Right renal cortex interstitium (tissue), 3 donors: ENCODE measurements at places on chromosomes 5 and 9.

DNA sequence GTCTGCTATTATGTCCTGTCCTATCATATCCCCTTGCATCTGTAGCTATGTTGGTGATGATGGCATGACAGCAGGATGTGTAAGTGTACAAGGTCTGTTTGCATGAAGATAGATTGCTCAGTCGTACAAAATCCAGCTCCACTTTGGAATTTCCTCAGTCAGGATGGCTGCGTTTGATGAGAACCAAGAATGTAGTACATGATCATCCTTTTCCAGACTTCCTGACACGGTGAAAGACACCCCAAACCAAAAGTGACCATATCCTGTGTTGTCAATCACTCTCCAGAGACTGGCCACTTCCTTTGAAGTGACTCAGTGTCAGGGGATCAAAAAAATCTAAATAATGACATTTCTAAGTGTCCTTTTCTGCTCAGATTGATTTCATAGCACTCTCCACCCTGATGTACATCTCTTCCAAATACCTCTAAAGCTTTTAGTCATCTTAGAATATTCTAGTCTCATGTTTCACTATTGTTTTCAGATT, 213.4 kb downstream of the PLK2 start:
- no peak for DNase-seq

GRCh38 chr9:115466756-115467155, 348.8 kb upstream of the TNC start:
- DNase-seq = no peak

DNA sequence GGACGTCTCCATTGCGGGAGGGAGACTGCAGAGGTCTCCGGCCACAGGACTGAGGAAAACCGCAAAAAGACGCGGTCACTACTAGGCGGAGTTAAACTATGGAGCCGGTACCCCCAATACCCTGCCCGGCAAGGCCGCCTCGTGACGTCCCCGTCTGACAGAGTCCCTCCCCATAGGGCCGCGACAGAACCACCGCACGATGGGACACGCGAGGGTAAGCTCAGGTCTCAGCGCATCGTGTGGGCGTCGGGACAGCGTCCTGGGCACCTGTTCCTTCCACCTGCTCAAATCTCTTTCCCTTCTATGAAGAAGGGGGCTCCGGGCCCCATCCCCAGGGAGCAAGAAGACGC, 35.2 kb upstream of the GLDC start:
- DNase-seq = no peak

- DNase-seq = no peak
These were observed 460.8 kb upstream of the SMARCA2 start for GRCh38 chr9:1554081-1555035.

DNA sequence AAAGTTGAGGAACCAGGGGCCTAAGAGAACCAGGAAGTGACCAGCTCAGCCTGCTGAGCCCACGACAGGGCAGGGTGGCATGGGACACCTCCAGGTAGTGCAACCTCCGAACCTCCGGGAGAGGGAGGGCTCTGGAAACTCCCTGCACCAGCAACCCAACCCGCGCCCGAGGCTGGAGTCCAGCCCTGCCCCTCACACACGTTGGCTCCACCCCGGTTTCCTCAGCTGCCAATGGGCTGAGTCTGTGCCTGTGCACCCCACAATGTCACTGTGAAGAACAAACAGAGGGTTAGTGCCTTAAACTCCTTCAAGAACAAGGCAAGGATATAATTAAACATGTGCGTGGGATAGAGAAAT, 17.0 kb upstream of the UNC5A start:
- DNase-seq = no peak

- no peak for DNase-seq
These were observed 2.8 kb downstream of the ADGRD2 start for GRCh38 chr9:124452841-124453585.

DNA sequence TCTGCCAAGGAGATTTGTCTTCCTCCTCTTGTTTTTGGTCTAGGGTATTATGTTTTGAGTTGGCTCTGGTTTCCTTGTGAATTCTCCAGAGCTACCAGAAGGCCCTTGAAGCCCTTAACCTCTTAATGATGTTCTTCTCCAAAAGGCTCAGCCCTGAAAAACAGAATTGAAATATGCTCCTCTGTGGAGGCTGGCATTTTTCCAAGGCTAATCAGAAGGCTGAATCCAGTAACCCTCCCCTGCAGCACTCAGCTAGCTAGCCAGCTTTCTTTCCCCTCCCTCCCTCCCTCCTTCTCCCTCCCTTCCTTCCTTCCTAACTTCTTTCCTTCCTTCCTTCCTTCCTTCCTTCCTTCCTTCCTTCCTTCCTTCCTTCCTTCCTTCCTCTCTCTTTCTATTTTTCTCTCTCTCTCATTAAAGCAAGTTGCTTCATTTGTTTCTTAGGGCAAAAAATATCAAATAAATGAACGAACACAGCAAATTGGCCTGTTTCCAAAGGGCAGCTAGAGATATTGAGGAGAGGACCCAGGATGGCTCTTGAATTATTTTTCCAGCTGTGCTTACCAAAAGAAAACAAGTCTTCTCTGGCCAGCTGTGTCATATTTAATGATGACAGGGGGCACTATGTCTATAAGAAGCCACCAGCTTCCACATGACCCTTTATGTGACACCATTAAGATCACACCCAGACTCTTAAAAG, 38.7 kb downstream of the JAKMIP2 start:
- DNase-seq = peak; percentile 24

DNA sequence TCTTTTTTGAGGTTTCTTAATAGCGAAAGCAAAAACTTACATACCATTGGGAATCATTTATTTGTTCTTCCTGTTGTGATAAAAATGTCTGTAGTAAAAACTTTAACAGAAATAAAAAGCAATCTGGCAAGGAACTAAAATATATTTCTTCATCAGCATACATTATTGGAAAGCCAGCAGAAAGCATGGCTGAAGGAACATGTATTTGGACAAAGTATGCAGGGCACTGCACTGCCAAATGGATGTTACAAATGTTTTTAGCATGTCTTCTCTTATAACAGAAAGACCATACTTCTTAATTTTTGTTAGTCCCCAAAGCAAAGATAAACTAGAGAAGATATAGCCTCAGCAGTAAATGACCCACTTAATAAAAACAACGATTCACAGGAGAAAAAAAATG, 80.5 kb downstream of the SMIM15 start:
- DNase-seq = no peak

GRCh38 chr5:63820577-63820976, 141.7 kb downstream of the HTR1A start:
- no peak for DNase-seq

GRCh38 chr9:95462249-95463147, 54.3 kb downstream of the PTCH1 start:
- peak; percentile 62 for DNase-seq

DNA sequence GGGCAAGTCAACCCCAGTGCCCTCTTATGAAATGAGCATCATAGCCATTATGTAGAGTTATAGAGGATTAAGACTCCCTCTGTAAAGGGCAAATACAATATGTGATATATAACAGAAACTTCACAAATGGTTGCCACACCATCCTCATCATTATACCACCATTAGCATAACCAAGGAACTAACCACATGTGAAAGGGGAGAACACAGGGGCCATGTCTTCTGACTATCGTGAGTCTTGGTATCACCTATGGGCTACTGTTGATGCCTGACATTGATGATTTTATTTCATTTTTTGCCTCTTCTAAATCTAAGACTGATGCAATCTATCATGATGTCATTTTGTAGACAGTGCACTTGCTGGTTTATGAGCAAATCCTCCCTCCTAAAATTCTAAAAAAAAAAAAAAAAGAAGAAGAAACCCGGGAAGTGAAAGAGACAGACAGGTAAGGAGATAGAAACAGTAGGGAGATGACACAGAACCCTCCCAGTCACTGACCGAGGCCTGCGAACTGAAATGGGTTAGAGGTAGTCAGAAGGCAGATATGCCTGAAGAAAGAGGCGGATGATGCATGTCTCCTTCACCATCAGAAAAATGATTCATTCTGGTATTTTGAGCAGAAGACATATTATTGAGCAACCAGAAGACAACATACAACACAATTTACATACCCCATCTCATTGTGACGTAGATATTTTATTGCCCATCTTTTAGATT, 266.0 kb downstream of the DMAC1 start:
- DNase-seq = no peak

DNA sequence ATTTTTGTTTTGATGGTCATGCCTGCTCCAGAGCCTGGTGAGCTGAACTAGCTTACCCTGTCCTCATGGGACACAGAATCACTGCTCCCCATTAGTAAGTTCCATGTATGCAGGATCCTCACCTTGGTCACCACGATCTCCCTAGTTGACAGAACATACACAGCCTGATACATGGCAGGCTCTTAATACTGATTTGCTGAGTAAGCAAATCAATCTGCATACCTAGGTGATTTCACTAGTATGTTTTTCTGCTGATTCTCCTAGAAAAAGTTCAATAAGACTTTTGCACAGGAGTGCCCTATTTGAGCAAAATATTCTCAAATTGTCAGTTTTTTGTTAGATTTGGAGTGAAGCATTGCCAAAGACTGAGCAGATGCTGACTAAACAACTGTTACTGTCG, 113.7 kb downstream of the ACER2 start:
- DNase-seq = no peak

- no peak for DNase-seq
These were observed 499.1 kb downstream of the DMAC1 start for GRCh38 chr9:7300484-7300883.

GRCh38 chr9:6232336-6232945, 16.8 kb downstream of the IL33 start:
- no peak for DNase-seq

DNA sequence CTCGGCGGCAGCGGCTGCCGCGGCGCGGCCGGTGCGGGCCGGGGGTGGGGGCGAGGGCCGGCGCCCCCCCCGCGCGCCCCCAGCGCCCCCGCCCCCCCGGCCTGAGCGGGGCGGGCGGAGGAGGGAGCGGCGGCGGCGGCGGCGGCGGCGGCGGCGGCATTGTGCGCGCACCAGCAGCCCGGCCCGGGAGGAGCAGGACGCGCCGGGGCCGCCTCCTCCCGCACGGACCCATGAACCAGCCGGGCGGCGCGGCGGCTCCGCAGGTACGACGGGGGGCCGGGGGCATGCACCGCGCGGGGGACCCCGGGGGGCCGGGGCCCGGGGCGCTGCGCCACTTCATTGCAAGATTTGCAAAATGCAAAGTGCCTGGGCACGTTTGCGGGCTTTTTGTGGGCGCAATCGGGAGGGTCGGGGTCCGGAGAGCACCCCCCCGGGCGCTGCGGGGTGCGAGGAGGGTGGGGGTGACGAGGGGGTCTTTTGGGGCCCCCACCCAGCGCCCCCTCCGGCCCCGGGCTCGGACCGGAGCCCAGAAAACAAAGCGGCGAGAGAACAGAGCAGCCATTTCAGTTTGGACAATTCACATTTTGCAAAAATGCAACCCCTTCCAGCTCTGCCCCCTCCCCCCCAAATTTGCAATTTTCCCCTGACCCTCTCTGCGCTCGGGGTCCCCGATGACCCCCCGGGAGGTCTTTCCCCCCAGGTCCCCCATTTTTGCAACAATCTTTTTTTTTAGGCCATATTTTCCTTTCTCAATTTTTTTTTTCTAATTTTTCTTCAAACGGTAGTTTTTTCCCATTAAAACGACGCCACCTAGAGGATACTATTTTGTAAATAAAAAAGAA, at the start of gene ZNF618:
TSS of gene ZNF618 (plus strand) at position 159 of the 842 bp plus-strand sequence. CDS start at position 231, 72 bp downstream.
- DNase-seq = no peak

DNA sequence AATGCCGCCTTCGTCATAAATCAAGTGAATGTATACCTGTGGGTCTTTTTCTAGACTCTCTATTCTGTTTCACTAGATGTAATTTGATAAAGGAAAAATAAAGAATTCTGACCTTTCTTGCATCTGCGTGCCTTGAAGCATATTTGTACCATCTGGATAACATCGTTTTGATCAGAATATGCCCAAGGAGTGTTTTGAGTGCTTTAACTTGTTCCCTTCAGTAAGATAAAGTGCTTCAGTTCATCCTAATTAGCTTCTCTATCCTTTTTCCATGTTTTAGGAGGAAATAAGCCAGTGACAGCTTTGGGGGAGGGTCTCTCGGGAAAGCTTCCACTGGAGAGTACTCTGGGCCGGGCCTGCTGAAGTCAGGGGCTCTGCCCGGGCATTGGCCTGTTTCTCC, 113.5 kb upstream of the DAP start:
- no peak for DNase-seq

- DNase-seq = no peak
These were observed 138.6 kb downstream of the ARL15 start for GRCh38 chr5:54171645-54172384.

GRCh38 chr5:145762833-145763232, 72.3 kb downstream of the PRELID2 start:
- no peak for DNase-seq

- no peak for DNase-seq
These were observed 72.6 kb downstream of the SMARCA2 start for GRCh38 chr9:2087500-2088313.

GRCh38 chr5:74464512-74465209, 175.9 kb downstream of the ENC1 start:
- no peak for DNase-seq

DNA sequence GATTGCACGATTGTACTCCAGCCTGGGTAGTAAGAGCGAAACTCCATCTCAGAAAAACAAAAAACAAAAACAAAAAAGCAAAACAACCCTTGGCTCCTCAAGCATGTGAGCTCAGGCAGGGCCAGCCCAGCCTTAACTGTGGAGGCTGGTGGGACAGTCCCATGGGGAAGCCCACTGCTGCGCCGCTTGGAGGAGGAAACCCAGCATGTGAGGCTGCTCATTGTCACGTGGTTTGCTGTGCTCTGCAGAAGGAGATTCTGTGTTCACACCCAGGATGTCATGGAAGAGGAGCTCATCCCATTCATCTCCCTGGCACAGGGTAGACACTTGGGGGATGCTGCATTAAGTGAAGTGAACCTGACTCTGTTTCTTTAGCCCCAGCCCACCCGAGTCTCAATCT, 4.0 kb downstream of the ZBED3 start:
- DNase-seq = no peak

GRCh38 chr9:133396952-133397351, 20.8 kb downstream of the STKLD1 start:
- DNase-seq = no peak

- no peak for DNase-seq
These were observed 17.4 kb upstream of the C9orf72 start for GRCh38 chr9:27590651-27591050.

GRCh38 chr5:16454686-16455085, 10.9 kb downstream of the ZNF622 start:
- no peak for DNase-seq

- no peak for DNase-seq
These were observed 159.0 kb downstream of the NR2F1-AS1 start for GRCh38 chr5:93421987-93422401.

GRCh38 chr9:21709464-21710058, 92.9 kb upstream of the MTAP start:
- peak; percentile 13 for DNase-seq

DNA sequence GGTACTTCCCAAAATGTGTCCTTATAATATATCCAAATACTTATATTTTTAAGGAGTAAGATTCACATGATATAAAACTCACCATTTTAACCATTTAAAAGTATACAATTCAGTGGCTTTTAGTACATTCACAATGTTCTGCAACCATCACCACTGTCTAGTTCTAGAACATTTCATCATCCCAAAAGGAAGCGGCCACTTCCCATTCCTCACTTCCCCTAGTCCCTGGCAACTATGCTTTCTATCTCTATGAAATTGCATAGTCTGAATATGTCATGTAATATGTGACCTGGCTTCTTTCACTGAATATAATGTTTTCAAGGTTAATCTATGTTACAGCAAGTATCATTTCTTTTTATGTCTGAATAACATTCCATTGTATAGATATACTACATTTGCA, 615.1 kb upstream of the SGCD start:
- DNase-seq = no peak
